Smooth muscle cell of the pulmonary artery (primary cell): ENCODE measurements at places on chromosomes 13 and 19. TPM values are rescaled to one million over a fixed set of nuclear protein-coding genes. Genes with fewer than 3 reads are reported as not detected.

Gene ELANE
- total RNA-seq = 0.13 TPM in 1 of 2 replicates, not detected in the other

Gene PLPPR3
- 0.30 TPM in 1 of 2 replicates, not detected in the other for total RNA-seq

Gene EPN1
- 130 and 144 TPM in 2 replicates for total RNA-seq

Gene KCNN1
- total RNA-seq = 0.03 TPM in 1 of 2 replicates, not detected in the other

Gene MEDAG
- 21.9 and 54.2 TPM in 2 replicates for total RNA-seq
